Fibroblast of mammary gland (primary cell): ENCODE measurements at places on chromosomes 3 and 15.
A peak's percentile ranks its signal among the peaks of the same experiment; 100 is the strongest.

DNA sequence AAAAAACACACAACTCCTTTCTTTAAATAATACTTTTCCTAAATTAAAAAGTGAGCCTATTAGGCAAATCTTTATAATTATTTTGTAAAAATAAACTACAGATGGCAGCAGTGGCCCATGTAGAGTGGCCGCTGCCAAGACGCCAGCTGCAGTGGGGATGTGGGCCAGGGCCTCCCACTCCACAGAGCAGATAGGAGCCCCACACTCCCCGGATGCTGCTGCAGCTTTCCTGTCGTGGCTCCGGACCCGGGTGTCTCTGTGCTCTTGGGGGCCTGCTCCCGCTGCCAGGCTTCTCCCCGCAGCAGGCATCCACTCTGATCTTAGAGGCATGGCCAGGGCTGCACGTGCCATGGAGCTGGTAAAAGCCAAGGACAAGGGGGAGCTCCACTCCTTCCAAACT, 67.5 kb downstream of the PROS1 start:
- DNase-seq = no peak

DNA sequence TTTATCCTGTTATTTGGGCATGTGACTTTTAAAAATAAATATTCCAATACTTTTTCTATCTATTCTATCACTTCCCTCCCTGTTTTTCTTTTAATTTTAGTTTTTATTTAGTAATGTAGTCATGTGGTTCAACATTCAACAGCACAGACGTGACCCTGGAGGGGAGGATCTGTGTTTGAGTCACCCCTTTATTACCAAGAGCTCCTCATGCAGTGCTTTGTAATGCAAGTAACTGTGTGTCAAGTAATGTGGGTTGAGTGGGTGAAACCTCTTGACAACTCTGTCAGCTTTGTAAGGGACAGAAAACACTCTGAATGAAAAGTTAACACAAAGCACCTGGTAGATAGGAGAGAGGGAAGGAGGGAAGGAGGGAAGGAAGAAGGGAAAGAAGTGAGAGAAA, 89.7 kb upstream of the FGF12 start:
- peak; percentile 89 for DNase-seq

- no peak for DNase-seq
Measured at GRCh38 chr3:122315619-122316018, 9.4 kb upstream of the CSTA start.

DNA sequence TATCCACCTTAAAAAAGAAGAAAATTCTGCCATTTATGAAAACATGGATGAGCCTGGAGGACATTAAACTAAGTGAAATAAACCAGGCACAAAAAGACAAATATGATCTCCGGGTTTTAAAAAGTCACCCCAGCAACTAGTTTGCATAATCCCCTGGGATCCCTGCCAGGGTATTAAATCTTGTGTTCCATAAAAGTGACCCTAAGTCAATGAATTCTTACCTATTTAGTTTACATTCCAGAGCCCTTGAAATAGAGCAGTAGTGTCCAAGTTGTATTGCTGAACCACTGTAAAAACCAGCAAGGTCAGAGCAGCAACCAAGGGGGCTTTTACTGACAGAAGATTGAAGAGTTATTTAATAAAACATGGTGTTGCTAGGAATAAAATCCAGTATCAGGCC, 716.8 kb upstream of the BCHE start:
- DNase-seq = no peak

- peak; percentile 48 for DNase-seq
Measured at GRCh38 chr15:76866716-76867321, 38.3 kb downstream of the SCAPER start.

DNA sequence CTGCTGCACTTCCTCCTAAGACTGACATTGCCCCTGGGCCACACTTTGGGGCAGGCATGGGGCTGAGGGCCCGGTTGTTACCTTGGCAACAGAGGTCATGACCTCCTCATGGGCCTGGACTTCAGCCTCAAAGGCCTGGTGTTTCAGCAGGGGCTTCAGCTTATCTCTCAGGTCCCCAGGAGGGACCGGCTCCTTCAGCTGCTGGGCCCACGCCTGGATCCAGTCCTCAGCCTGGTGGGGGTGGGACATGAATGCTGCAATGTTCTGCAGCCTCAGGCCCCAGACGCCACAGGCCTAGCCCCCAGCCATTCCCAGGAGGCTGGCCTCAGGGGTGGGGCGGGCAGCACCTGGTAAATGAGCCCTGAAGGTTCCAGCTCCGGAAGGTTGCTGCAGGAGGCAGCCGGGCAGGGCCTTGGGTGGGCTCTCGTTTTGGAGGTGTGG, 27.6 kb downstream of the SPTBN5 start:
- no peak for DNase-seq

DNA sequence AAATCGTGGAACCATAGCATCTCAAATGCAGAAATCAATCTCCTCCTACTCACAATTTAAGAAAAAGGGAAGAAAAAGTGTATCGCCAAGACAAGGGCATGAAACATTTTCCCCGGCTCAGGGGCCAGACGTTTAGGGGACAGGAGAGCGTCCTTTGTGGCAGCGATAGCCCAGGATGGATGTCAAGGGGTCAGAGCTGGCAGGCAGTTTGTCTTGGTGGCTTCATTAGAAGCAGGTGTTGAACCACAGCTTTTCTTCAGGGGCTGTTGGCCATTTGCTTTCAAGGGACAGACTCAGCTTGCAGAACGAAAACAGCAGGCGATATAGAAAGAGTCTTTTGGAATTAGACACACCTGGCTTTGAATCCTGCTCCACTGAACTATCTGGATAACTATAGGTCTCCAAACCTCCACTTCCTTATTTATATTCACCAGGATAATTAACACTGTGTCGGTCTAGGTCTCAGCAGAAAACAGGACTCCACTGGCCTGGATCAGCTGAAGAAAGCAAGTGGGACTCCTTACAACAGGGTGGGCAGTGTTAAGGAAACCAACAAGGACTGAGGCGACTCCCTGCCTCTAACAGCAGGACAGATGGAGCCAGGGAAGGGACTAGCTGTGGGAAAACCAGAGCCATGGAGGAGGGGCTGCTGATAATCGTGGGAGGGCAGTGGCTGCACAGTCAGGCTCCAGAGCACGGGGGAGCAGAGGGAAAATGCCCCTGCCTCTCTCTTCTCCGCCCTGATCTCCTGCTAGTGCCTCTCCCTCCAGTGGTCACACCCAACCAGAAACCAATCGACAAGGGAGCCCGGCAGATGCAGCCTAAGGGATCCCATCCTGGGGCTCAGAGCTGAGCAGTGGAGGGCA, 123.6 kb downstream of the LIPC start:
- no peak for DNase-seq

GRCh38 chr3:98962189-98962930, 60.9 kb upstream of the DCBLD2 start:
- peak; percentile 98 for DNase-seq

- DNase-seq = no peak
Measured at GRCh38 chr15:87489456-87489855, 767.1 kb downstream of the NTRK3 start.

- DNase-seq = peak; percentile 29
Measured at GRCh38 chr15:32668942-32669341, 27.4 kb downstream of the SCG5 start.

GRCh38 chr3:1600700-1601418, 497.8 kb upstream of the CNTN4 start:
- no peak for DNase-seq

DNA sequence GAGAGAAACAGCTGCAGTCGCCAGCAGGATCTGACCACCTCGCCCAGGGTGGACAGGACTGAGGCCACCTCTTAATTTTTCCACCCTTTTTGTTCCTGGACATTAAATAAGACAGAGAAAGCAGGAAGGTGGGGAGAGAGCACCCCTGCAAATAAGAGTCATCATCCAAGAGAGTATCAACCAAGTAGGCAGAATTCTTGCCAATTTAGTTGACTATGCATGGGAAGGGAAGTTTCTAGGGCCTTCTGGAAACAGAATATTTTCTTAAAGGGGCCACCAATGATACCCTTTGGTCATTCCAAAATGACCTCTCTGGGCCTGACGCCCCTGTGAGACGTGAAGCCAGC, 136.2 kb downstream of the TJP1 start:
- no peak for DNase-seq

GRCh38 chr3:63762180-63762579, 56.9 kb upstream of the C3orf49 start:
- DNase-seq = peak; percentile 86

GRCh38 chr15:70385711-70386110, 288.0 kb upstream of the TLE3 start:
- DNase-seq = no peak
